Nephron progenitor cell (in vitro differentiated cells): ENCODE measurements at places on chromosomes 2 and 18.
A peak's percentile ranks its signal among the peaks of the same experiment; 100 is the strongest.

DNA sequence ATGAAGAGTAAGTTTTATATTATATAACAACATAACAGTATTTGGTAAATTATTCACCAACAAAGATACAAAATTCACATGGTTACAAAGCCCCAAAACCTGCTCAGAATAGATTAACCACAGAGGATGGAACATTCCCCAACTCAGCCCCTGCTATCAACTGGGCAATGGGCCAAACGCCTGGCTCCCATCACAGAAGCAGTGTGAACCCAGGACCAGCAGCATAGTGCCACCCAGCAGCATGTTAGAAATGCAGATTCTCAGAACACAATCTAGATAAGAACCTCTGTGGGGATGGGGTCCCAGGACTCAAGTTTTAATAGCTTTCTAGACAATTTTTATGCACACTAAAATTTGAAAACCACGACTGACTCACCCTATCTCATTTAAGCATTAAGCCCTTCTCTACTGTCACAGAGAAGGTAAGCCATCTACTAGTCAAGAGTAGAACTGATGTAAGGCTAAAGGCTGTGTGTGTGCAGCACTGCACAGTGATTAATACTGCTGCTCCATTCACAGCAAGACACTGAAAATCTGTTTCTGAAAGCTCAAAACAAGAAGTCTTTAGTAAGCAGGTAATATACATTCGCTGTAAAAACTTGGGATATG is 15.2 kb downstream of the AFG3L2 start:
- no peak for DNase-seq

GRCh38 chr18:53268455-53268854 is 928.5 kb downstream of the DCC start:
- no peak for DNase-seq

GRCh38 chr2:85878719-85879370 is 9.9 kb downstream of the ST3GAL5 start:
- DNase-seq: no peak

DNA sequence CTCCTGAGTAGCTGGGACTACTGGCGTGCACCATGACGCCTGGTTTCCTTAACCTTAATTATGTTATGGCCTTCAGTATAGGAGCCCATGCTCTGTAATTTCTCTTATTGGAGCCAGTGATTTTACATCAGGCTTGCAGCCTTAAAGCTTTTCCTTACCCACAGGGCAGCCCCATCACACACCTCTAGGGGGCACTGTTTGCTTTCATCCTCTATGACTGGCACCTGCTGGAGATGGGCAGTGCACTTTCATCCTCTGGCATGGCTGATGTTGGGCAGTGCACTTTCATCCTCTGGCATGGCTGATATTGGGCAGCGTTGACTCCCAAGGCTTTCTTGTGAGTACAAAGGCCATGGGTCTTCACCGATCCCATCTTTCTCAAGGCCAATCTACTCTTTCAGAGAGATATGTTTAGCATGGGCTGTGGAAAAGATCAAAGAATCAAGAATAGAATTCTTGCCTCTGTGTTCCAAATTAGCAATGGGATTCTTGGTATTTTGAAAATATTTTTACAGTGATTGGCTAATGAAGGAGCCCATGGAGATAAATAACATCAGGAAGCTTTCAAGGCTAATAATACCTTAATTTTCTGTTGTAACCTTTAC is 80.7 kb upstream of the MEX3C start:
- peak; percentile 60 for DNase-seq

- DNase-seq: no peak
These were observed 368.5 kb upstream of the NT5C1B start for GRCh38 chr2:18957909-18958308.

DNA sequence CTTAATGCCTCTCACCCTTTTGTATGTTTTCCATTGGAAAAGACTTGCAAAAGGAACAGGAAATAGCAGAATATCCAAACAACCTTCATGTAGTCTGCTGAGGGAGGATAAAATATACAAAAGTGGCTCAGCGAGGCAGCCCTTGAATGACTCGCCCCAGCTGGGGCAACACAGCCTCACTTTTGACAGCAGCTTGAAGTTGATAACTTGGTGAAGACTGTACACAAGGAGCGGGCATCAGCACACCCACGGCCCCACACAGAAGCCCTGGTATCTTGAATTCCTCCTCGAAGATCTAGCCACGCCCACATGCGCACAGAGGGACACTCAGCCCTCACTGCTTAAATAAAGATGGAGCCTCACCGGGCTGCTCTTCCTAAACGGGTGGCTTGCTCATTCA is 161.0 kb downstream of the IRS1 start:
- DNase-seq: no peak

GRCh38 chr2:239587311-239587731 is 186.5 kb upstream of the HDAC4 start:
- DNase-seq: no peak

DNA sequence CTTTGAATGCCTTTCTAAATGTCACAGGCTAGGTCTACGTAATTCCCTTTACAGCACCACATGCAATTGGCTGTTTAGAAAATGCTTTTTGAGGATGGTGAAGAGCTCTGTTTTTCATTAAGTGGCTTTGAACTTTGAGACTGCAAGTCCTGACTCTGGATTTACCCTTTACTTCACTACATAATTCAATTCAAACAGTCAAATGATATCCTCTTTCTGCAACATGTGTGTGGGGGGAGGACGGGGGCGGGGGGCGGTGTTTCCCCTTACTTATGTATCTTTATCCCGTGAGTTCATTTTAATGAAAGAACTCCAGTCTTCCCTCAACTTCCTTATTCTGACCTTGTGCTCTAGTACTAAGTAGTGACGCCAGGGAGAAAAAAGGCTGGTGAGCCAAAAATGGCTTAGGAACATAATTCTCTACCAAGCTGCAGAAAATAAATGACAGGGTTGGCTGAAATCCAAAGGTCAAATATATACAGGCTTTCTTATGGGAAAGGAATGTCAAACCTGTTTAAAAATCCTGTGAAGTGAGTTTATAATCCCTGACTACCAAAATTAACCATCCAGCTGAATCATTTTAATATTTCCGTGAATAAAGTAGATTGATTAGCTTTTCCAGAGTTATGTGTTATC is 119.6 kb downstream of the SLC8A1 start:
- no peak for DNase-seq

- DNase-seq: no peak
These were observed 74.7 kb upstream of the IGFBP5 start for GRCh38 chr2:216770050-216770449.

DNA sequence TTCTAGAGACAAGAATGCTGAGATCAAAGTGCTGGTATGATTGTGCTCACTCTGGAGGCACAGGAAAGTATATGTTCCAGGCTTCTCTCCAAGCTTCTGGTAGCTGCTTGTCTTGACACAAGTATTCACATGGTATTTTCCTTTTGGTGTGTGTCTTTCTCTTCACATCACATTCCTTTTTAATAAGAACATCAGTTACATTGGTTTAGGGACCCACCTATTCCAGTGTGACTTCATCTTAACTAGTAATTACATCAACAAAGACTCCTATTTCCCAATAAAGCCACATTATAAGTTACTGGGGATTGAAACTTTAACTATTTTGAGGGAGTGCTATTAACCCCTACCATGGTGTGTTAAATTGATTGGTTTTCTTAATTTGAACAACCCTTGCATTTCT is 119.1 kb downstream of the FSIP2 start:
- no peak for DNase-seq

DNA sequence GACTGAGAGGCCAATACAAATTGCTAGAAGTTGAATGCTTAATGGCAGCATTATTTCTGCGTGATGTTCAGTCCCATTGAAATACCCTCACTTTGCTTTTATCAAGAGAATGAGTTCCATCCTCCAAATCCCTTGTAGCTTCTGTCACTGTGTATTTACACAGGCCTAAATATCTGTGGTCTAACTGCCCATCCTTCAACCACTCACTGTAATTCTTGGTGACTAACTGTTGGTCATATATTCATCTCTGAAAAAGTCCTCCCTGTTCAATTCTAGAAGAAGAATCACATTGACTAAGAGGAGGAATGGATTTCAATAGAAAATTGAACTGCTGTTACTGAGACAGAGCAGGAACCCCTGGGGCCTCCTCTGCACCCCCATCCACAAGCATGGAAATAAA is 74.2 kb upstream of the L3MBTL4 start:
- DNase-seq: no peak

DNA sequence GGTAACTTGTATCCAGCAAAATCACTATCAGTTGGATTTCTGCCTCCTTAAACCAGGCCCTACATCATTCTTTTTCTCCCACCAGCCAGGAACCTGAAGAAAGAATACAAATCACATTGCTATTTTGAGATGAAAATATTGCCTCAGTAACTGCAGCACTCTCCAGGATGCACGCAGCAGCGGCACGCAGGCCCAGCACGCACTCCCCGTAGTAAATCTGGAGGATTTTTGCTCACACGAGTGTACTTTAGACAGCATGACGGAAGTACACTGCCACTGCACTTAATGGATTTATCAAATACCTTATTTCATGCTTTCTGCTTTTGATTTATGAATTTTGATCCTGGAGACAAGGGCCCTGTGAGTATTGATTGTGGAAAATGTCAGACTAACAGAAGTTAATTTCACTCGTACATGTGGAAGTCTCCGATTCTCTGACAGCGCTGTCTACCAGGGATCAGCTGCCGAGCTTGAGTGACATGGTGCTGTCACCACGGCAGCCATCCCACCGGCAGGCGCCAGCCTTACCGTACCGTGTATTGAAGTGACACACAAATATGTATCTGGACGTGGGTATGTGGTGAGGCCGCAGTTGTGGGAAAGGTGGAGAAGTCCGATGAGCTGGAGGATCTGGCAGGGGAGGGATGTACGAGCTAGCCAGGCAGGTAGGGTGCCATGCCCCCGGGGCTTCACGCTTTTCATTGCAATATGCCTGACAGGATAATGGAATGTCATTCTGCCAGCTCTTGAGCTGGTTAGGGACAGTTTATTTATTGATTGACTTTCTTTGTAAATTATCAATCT is 863.7 kb downstream of the GALR1 start:
- DNase-seq: no peak

DNA sequence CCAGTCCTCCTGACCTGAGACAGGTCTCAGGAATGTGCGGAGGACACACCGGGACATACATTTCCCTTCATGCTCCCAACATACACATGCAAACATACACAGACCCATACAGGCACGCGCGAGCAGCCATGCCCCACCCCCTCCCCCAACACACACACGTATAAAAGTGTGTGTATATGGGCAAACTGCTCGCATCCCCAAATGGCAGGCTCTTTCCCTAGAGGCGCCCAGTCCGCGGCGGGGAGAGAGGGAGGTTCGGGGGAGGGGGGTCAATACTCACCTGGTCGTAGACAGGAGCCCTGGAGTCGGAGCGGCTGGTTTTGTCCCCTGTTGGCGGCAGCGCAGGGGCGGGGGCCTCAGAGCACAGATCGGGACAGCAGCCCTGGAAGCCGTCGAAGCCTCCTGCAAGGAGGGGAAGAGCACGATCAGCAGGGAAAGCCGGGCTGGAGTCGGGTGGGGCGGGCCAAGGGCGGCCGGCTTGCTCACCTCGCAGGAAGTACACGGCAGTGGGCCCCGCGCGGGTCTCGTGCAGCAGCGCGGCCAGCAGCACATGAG is 682 bp downstream of the DUSP2 start:
- no peak for DNase-seq

GRCh38 chr2:232455426-232456255 is at the start of gene ALPI:
ALPI (plus strand) TSS chr2:232456153; CDS start chr2:232456200, 47 bp downstream.
- no peak for DNase-seq

GRCh38 chr18:75828379-75828778 is 400.9 kb upstream of the SMIM21 start:
- DNase-seq: no peak

- DNase-seq: no peak
These were observed 1552.3 kb upstream of the SLC39A10 start for GRCh38 chr2:194104687-194105086.

DNA sequence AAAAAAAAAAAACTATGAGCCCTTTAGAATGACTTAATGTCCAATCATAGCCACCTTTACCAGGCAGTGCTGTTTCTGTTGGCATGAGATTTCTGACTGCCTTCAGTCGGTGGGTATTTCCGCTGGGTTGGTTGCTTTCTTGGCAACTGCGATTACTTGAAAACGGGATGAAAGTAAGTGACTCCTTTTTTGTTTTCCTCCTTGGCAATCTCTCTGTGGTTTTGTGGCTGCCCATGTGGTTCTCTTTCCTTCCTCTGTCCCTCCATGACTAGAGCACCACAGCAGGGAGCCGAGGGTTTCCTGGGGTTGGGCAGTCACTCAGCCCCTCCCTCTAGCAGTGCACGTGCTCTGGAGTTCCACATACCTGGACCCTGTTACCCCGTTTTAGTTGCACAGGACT is 112.1 kb downstream of the KLHL29 start:
- no peak for DNase-seq

DNA sequence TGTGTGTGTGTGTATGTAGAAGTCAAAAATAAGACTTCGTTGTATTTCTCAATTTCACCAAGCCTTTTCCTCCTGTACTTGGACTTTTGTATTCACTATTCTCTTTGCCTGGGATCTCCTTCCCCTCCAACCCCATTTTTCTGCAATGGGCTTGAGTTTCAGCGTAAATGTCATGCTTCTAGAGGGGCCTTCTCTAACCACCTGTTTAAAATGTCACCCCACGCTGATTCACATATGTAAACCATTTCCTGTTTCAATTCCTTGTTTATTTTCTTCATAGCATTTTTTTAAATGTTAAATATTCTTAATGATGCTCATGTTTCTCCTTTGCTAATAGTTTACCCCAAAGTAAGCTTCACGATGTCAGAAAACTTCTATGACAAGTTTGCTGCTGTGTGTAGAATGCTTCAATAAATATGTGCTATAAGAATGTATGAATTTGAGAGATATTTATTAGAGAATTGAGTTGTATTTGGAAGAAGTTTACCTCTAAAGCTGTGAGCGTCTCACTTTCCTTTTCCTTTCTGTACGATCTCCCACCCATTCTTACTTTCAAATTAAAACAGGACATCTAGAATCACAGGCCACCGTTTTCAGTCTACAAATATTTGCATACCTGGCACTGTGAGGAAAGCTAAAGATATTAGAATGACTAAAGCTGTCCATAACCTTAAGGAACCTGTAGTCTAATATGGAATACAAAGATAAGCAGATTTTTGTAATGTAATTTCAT is 762.4 kb downstream of the LRRTM4 start:
- DNase-seq: no peak

- DNase-seq: no peak
These were observed 124.0 kb upstream of the SEC11C start for GRCh38 chr18:59015531-59016152.

DNA sequence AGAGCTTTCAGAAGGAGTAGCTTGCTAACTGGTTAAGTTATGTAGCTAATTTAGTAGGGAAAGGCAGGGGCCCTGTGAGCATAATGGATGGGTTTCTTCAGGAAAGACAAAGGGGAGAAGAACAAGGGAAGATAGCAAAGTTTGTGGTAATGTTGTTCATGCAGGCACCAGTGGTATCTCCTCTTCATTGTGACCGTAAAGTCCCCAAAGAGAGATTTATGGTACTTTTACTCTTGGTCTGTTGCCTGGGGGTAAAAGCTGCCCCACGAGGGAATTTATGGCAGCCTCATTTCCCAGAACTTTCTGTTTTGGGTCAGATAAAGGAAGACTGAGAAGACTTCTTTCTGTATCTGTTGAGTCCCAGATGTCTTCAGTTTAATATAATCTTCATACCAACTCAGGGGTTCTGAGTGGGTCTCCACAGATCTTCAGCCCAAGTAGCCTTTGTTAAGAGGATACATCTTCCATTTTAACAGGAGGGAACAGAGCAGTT is 27.5 kb downstream of the MALT1 start:
- DNase-seq: no peak

- DNase-seq: no peak
These were observed 83.5 kb downstream of the EML6 start for GRCh38 chr2:54806975-54807374.

- no peak for DNase-seq
These were observed 68.8 kb upstream of the KCTD1 start for GRCh38 chr18:26617151-26617554.

- no peak for DNase-seq
These were observed 81.0 kb downstream of the SEMA4F start for GRCh38 chr2:74735009-74735408.
